ENCODE measurements at places on chromosomes 6 and 20.
A peak's percentile ranks its signal among the peaks of the same experiment; 100 is the strongest.

DNA sequence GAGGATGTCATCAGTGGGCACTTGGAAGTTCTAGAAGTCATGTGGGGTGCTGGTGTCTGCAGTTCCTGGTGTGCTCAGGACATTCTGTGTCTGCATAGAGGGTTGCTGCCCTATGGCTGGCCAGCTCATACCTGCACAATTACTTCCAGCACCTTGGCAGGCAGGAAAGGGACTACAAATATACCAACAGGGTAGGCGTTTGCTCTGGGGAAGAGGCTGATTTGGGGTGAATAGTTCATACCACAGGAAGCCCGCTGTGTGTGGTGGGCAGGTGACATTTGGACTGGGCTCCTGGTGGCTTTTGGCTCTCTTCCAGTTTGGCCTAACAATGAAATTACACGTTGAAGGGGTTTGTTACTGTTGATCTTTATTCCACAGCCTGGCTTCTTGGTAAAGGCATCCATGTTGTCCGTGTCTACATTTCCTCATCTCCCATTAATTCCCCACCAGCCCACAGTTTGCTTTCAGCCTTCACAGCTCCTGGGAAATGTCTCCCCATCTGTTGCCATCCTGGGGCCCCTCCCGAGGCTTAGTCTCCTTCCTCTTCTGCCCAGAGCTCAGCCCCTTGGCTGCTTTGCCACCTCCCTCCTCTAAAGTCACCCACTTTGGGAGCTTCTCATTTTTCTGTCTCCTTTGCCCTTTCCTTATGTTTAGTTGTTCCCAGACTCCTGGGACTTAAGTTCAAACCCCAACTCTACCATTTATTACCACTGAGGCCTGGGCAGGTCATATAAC, 88.1 kb downstream of the RSPH3 start:
- DNase-seq, result no peak

DNA sequence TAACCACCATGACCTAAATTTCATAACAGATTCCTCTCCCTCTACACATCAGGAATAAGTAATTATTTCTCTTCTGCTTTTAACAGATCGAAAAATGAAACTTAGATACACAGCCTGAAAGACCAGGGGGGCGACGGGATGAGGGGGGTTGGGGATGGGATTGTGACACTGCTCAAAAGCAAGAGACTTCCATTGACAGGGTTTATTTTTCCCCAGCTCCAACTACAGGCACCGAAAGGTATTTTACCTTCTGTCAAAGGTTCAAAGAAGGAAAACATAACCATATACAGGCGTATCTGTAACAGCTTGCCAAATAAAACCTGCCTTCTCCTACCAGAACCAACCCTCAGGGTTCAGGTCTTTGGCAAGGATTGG, 1.3 kb downstream of the EPHA7 start:
- DNase-seq, result no peak

- no peak for DNase-seq
These were observed 203.7 kb downstream of the BMP7 start for GRCh38 chr20:57062696-57063270.

GRCh38 chr6:128601060-128601459, 80.7 kb upstream of the PTPRK start:
- no peak for DNase-seq

GRCh38 chr6:148112851-148113319, 229.8 kb upstream of the SASH1 start:
- no peak for DNase-seq

DNA sequence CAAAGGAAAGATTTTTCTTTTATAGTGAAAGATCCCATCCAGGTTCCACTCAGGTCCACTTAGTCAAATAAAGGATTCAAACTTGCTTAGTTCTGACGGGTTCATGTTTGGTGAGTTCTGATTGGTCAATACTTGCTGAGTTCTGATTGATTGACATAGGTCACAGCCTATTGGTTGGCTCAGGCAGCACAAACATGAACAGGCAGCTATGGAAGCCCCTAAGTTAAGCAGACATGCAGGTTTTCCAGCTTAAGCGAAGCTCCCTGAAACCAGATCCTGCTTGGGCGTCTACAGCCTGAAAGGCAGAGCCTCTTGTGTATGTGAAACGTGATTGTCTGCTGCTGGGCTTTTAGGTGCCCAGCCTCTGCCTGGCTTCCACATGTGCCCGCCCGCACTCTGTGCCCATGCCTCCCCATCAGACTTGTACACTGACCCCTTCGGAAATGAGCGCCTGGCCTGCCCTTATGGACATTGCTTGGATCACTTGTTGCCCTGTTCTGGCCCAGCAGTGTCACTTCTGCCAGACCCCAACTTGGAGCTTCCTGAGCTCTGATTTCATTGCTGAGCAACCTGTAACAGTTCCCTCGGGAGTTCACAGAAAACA, 45.4 kb upstream of the ECI2 start:
- DNase-seq, result no peak

DNA sequence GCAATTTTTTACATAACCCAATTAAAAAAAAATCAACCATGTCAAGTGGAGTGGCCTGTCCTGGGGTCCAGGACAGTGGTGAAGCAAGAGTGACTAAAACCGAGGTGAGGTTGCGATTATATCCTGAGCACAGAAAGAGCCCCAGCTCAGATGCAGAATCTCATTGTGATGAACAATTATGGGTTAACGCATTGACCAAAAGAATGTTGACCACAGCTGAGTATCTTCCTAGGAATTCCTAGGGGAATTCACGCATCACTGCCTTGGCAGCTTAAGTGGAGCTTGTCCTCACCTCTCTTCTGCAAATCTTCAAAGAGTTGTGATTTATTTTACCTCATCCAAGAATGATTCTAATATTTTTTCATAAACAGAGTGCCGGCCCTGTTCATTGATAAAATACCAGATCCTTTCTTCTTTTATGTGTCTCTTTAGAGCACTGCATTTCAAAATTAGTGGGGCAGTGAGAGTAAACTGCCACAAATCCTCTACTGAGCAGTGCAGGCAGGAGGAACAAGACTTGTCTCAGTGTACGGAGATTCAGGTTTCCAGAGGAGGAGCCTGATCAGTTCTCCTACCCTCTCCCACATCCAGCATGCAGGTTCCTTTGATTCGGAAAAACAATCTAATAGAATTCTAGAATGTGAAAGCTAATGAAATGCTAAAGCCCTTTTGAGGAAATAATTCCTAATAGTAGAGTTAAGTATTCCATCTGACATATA, 60.1 kb upstream of the ZNF184 start:
- no peak for DNase-seq

GRCh38 chr20:39112178-39112743, 150.1 kb downstream of the DHX35 start:
- no peak for DNase-seq

GRCh38 chr20:11901127-11901526, 16.6 kb upstream of the BTBD3 start:
- no peak for DNase-seq

- no peak for DNase-seq
These were observed 72.3 kb upstream of the CENPW start for GRCh38 chr6:126267626-126268025.

GRCh38 chr6:119350202-119350951, 816 bp upstream of the MAN1A1 start:
- no peak for DNase-seq

DNA sequence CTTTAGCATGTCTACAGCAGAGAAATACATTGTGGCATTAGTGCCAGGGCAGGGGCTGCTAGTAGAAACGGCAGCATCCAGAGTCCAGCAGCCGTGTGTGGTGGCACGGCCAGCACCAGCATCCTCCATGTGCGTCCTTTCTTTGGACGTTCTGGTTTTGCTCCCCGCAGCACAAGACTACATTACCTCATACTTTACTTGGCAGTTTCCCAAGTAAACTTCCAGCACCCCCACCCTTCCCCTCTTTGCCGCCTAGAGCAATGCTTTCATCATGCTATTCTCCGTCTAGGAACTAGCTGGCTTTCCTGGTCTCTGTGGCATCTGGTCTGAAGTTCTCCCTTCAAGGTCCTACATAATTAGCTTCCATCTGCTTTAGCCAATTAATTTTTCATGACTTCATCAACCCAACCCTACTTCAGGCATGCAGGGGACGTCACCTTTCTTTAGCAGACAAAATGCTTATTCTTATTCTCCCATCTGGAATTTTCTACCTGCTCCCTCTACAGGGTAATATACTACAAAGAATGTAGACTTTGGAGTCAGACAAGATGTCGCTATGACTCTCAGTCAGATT, 67.6 kb downstream of the BLOC1S5 start:
- DNase-seq, result no peak

- peak; percentile 82 for DNase-seq
These were observed 61.4 kb downstream of the GPR6 start for GRCh38 chr6:110039364-110039980.

- DNase-seq, result no peak
These were observed 102.9 kb upstream of the SIRPA start for GRCh38 chr20:1792274-1792673.

DNA sequence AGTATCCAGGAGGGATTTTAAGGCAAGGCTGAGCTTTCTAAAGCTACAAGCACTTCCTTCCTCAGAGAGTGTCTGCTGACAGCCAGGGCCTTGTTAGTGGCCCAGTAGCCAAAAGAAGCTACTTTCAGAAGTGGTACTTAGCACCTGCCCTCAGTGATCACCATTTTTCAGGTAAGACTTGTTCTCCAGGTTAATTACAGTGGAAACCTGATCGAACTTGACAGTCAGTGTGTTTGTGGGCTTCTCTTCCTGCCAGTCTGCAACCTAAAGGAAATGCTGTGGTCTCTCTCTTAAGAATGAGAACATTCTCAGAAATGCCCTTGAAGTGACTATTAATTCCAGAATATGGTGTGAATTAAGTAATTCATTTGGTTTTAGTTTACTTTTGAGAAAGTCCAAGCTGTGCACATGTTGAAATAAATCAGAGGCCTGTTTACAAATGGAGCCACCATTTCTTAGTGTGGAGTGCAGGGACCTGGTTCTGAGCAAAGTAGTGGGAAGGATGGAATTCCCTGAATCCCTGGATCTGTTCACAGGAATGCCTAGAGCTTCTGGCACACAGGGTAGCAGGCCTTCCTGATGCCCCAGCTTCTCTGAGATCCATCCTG, 185.3 kb upstream of the AGPAT4 start:
- DNase-seq, result no peak

- DNase-seq, result no peak
These were observed 43.2 kb downstream of the LY86 start for GRCh38 chr6:6631534-6632276.

DNA sequence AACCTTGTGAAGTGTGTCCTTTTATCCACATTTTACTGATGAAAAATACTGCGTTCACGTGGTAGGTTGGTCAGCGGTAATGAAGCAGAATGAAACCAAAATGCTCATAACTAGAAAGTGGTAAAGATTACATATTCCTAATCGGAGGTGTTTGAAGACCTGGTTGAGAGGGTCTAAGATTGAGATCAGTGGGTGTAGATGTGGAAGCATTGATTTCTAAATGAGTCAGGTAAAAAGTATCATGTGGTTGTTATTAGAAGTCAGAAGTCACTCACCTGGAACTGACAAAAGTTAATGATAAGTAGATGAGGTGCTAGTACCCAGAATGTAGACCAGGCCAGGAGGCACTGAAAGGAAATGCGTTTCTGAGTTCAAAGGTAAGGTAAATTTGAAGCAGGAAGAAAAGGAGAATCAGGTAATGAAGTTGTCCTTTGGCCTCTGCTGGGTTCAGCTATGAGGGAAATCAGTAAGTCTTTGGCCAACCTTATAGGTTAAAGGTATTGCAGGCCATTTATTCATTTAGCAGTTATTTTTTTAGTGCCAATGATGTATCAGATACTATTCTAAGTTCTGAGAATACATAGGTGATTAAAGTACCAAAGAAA, 31.2 kb downstream of the FAM83B start:
- DNase-seq, result no peak

DNA sequence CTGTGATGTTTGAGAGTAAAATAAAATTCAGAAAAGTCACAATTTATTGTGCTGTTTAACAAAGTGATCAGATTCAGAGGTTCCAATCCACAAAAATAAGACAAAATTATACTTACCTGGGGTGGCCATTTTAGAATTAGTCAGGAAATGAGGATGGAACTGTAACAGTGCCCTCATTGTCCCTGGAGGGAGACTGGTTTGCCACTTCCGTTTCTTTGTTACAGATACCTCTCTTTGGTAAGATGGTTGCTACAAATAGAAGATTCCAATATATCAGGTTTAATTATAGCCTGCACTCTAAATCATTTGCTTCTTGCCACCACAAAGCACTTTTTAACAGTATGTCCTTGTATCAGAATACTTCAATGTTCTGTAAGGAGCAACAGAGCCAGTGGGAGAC, 95.6 kb downstream of the CTNNBL1 start:
- no peak for DNase-seq

DNA sequence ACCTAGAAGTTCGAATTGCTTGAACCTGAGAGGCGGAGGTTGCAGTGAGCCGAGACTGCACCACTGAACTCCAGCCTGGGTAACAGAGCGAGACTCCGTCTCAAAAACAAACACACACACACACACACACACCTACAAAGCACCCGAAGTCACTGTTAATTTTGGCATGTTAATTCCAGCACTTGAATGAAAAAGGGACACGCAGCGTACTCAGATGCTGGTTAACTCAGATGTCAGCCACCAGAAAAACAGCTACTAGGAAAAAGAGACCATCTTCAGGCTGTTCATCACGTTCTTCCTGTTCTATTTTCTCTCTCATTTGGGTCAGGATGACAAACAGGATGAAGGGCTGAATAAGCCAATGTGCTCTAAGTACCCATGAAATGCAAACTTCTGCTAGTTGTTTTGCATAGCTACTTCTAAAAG, 46.9 kb downstream of the BLOC1S5 start:
- DNase-seq, result no peak

DNA sequence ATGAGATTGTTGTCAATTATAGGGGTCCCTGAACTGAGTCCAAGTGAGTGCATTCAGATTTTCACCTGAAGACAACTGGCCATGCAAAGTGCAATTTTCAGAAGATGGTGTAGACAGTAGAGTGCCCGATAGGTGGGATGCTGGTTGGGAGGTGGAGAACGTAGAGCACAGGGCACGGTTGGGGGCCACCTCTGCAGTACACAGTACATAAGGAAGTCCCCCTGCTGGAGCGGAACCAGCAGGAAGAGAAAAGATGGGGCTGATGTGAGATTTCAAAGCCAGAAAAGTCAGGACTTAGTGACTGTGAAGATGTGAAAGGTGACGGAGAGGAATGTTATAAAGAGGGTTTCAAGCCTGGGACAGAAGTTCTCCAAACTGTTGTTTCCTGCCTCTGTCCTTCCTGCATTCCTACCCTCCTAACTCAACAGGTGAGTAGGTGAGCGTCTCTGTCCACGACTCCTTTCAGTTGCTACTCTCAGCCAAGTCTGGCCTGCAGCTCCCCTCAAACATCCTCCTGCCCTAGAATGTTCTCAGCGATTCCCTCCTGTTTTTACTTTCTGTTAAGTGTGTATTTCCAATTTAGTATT, 330.8 kb downstream of the PRL start:
- DNase-seq, result no peak

DNA sequence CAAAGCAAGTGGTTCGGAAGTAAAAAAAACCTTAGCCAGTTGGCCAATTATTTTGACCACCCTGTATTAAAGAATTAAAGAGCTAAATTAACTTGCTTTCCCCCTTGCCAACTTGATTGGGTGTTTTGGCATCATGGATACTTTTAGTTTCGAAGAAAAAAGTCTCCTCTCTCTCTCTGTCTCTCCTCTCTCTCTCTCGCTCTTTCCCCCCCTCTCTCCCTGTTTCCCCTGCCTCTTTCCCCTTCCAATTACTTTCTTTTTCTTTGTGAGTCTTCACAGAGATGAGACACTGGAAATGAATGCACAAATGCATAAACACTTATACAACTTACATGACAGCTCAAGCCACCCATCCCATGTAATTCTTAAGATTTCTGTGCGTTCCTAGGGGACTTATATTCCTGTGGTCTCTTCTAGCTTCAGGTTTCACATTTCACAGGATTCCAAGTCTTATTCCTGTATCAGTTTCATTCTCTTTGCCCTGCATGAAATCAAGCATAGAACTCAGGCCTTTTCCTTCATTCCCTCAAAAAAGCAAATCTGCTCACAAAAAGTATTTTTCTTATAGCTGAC, 32.9 kb upstream of the EYA4 start:
- no peak for DNase-seq
